ENCODE measurements at places on chromosomes 5 and 9.

- no peak for DNase-seq
Observed at GRCh38 chr5:180205916-180206315, 3.1 kb downstream of the RASGEF1C start.

GRCh38 chr5:27041372-27041771 is 3.0 kb upstream of the CDH9 start:
- no peak for DNase-seq

- no peak for DNase-seq
Observed at GRCh38 chr9:11632691-11633090, 1019.9 kb upstream of the PTPRD start.

DNA sequence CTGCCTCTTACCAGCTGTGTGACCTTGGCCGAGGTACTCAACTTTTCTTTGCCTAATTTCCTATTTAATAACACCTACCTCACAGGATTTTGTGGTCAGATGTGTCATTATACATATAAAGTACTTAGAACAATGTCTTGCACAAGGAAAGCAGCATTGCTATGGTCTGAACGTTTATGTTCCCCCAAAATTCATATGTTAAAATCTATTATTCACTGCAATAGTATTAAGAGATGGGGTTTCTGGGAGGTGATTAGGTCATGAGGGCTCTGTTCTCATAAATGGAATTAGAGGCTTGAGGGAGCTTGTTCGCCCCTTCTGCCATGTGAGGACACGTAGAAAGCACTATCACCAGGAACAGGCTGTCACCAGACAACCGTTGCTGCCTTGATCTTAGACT is 10.9 kb upstream of the RNF145 start:
- no peak for DNase-seq

- DNase-seq = no peak
Observed at GRCh38 chr9:124493794-124494479, 13.3 kb downstream of the NR5A1 start.

GRCh38 chr9:111762556-111762955 is 32.2 kb downstream of the SHOC1 start:
- DNase-seq = no peak
